Lower leg skin (tissue), 4 donors: ENCODE measurements at places on chromosomes 4 and X.

DNA sequence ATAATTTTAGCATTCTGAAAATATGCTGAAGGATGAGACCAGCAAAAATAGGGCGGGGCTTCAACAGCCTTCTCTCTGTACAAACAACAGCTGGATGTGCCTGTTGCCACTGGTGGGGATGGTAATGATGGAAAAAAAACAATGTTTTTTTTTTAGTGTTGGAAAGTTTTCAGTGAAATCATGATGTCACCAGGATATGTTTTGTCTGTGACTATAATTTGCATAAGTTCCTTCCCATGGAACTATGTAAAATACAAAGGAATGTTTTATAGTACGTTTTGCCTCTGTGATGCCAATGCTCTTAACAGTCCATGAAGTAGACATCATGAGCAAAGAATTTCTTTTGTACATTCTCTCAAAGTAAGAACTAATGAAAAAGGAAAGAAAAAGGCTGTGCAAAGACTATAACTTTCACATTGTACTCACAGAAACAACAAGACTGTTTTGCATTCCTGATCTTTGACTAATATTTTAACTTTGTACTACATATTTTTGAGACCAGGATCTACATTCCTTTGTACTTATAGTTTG is 589.7 kb downstream of the SPRY1 start:
- DNase-seq: no peak

DNA sequence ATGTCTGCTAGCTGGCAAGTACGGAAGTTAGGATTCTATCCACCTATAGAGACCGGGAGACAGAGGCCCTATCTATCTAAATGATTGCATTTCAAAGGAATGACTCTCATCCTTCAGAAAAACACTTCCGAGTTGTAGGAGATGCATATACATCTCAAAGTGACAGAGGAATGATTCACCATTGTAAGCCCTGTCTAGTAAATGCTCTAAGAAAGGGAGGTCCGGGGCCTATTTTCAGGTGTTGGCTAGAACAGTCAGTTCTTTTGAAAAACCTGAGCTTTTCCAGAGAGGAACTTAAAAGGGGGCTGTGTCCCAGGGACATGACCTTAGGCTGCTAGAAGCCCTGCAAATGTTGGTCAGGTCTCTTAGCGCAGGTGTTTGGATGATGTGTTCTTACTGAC is 262.9 kb upstream of the IL1RAPL1 start:
- no peak for DNase-seq

- DNase-seq: no peak
Observed at GRCh38 chrX:47690175-47690574, 31.2 kb upstream of the UXT start.

- DNase-seq: no peak
Observed at GRCh38 chr4:141640696-141641095, 4.3 kb downstream of the IL15 start.

DNA sequence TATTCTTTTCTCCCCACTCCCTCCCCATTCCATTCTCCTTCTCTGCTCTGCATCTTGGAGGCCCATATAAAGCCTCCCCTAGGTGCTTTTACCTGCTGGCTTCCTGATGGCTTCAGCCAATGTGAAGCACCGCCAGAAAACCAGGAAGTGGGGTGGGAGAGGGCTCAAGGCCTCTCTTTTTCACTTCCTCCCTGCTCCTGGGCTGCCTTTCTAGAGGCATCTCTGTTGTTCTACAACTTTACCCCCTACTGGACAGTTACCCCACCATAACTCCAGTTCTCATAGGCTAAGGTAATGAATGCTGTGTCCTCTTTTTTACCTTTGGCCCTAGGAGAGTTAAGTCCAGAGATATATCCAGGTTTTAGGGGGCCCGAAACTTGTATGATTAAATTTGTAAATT is 62.4 kb upstream of the PPARGC1A start:
- DNase-seq: no peak
